Stimulated activated CD8-positive, alpha-beta memory T cell treated with anti-CD3 and anti-CD28 coated beads, Interleukin-7, amount 100 ng/mL, for 48 hours (primary cell): ENCODE measurements at places on chromosomes 6 and 20.

DNA sequence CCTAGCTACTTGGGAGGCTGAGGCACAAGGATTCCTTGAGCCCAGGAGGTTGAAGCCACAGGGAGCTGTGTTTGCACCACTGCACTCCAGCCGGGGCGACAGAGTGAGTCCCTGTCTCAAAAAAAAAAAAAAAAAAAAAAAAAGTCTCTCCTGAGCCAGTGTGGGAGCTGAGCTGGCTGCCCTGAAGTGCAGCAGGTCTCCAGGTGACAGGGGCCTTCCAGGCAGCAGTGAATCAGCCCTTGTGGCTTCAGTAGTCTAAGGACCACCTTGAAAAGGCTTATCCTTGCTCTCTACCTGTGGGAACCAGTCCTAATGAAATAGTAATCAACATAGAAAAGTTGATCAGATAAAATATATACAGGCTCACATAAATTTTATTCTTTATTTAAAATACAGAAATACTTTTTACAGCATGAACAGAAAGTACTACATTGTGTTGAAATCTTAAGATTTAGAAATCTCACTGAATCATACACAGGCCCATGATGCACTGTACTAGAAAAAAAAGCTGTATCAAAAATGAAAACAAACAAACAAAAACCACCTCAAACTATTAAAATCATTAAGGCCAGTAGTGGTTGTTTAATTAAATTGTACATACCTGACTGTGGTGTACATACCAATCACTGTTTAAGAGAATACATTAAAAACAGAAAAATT is 128.9 kb downstream of the SCML4 start:
- no peak for DNase-seq

DNA sequence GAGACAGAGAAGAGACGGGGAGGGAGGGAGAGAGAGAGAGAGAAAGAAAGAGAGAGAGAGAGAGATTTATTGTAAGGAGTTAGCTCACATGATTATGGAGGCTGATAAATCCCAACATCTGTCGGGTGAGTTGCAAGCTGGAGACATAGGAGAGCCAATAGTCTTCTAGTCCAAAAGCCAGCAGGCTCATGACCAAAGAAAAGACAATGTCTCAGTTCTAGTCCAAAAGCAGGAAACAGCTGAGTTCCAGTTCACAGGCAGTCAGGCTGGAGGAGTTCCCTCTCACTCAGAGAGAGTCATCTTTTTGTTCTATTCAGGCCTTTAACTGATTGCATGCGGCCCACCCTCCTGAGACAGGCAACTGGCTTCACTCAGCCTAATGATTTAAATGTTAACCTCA is 416.6 kb downstream of the PREX1 start:
- DNase-seq = no peak

DNA sequence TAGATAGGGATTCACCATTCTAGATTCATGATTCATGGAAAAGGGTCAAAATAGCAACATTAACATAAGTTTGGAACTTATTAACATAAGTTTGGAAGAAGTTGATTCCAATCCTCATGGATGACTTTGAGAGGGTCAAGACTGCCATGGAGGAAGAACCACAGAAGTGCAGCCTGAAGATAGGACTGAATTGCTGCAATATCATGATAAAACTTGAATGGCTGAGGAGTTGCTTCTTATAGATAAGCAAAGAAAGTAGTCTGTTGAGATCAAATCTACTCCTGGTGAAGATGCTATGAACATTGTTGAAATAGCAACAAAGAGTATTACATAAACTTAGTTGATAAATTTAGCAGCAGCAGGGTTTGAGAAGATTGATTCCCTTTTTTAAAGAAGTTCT is 62.2 kb downstream of the GMDS start:
- DNase-seq = no peak

DNA sequence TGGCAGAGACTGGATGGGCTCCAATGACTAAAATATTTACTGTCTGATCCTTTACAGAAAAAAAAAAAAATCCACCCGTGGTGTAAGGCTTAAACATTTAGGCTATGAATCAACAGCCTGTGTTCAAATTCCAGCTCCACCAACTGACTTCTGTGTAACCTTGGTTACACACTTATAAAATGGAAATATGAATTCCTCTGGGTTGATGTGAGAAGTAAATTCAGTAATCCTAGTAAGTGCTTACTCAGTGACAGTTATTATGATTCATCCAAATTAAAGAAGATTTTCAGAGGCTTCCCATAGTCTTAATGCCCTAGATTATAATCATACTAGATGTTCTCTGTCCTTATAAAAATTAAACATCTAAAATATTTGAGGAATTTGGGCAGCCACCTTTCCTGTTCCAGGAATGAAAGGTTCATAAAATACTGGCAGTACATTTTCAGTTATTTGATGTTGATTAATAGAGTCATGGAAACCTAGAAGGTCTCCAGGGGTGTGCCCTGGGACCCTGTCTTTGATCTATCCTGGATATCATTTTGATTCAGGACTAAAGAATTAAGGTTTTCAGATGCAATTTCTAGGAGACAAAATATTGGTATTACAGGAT is 180.3 kb upstream of the ZNF217 start:
- no peak for DNase-seq

DNA sequence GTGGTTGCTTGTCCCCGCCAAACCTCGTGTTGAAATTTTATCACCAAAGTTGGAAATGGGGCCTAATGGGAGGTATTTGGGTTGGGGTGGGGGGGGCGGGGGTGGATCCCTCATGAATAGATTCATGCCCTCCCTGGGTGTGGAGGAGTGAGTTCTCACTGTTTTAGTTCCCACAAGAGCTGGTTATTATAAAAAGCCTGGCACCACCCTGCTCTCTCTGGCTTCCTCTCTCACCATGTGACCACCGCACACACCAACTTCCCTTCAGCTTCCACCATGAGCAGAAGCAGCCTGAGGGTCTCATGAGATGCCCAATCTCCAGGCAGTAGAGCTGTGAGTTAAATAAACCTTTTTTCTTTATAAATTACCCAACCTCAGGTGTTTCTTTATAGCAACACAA is 111.3 kb downstream of the PRDM1 start:
- no peak for DNase-seq

DNA sequence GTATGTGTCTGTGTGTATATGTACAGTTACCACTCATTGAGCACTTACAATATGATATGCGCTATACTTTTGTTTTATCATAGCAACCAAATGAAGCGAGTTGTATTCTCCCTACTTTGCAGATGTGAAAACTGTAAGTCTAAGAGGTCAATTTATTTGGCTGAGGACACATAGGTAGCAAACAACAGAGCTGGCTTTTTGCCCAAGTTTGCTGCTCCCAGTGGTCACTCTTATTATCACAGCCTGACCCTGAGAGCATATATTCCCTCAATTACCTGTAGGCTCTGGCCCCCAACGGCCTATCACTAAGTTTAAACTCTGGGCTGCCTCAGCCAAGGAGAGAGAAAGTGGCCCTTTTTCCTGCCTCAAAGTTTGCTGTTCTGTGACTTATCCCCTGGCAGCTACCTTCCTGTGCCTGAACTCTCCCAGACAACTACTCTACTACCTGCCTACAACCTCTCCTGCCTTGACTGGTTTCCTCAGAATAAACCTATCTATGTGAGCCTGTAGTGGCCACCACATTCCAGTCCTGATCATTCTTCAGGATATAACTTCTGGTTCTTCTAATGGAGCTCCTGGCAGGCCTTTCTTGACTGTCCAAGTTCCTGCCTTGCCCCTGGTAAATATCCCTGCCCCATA is 221.8 kb downstream of the FRK start:
- DNase-seq = no peak

GRCh38 chr20:25574411-25574810 is 10.9 kb downstream of the NINL start:
- no peak for DNase-seq

GRCh38 chr6:164924674-164925073 is 384.7 kb downstream of the C6orf118 start:
- DNase-seq = no peak

- no peak for DNase-seq
Measured at GRCh38 chr6:144170044-144170443, 19.7 kb downstream of the STX11 start.

GRCh38 chr20:38152175-38152620 is 12.9 kb downstream of the TGM2 start:
- peak; percentile 5 for DNase-seq

- DNase-seq = no peak
Measured at GRCh38 chr6:50007819-50008218, 14.0 kb downstream of the DEFB110 start.

- DNase-seq = no peak
Measured at GRCh38 chr20:914727-915498, 1.2 kb downstream of the ANGPT4 start.

- no peak for DNase-seq
Measured at GRCh38 chr20:2080532-2081224, 20.9 kb upstream of the STK35 start.

- no peak for DNase-seq
Measured at GRCh38 chr20:23645575-23645974, 7.8 kb upstream of the CST3 start.

- no peak for DNase-seq
Measured at GRCh38 chr20:44549123-44549522, 27.3 kb upstream of the SERINC3 start.

DNA sequence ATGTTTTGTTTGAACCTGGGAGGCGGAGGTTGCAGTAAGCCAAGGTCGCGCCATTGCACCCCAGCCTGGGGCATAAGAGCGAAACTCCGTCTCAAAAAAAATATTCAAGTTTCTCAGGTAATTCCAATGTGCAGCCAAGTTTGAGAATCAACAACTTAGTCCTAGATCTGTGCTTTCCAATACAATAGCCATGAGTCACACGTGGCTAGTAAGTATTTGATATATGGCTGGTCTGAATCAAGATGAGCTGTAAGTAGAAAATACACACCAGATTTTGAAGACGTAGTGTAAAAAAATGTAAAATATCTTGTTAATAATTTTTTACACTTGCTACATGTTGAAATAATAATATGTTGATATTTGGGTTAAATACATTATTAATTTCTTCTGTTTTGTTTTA is 35.0 kb upstream of the BTBD3 start:
- no peak for DNase-seq

- DNase-seq = no peak
Measured at GRCh38 chr6:7451326-7451725, 61.7 kb downstream of the RIOK1 start.

GRCh38 chr6:150112233-150112632 is 30.6 kb upstream of the PPP1R14C start:
- DNase-seq = no peak

DNA sequence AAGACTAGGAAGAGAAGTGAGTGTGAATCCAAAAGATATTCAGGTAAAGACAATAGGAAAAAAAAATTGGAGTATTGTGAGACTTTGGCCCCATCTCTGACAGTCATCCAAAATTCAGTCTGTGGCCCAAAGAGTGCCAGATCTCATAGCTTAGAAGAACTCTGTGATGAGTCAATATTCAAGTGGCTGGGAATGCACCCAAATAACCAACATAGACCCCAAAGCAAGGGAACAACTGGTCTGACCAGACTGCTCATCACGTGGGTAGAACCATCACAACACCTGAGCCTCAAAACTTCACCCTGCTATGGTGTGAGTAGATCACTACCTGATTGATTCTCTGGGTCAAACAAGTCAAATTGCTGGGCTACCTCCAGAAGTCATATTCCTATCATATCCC is 51.1 kb upstream of the TRDN start:
- DNase-seq = no peak

GRCh38 chr6:41519745-41520699 is 26.2 kb upstream of the FOXP4 start:
- no peak for DNase-seq

DNA sequence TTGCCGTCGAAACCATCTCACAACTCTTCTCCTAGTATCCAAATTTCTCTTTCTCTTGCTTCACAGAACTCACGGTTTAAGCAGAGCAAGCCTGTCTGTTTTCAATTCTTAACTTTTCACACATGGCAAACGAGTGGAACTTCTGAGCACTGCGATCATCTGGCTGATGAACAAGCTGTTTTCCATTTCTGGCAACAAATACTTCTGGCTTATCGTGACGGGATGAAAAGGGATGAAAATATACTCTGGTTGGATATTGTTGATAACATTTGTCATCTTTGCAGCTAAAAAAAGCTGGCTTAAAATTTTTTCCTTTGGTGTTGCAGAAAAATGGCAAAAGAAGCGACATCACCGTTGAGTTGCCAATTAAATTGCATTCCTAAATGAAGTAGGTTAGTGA is 515.2 kb upstream of the JARID2 start:
- no peak for DNase-seq

DNA sequence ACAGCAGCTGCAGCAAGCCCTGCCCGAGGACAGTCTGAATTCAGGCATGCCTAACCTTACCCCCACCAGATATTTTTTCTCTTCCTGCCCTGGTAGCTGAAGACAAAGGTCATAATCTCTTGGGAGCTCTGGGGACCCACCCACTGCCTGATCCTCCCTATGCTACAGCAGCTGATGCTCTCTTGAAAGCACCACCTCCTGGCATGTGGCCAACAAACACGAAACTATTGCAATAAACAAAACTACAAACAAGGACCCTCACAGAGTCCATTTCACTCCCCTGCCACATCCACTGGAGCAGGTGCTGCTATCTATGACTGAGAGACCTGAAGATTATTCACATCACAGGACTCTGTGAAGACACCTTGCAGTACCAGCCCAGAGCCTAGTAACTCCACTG is 238.5 kb upstream of the HS3ST5 start:
- no peak for DNase-seq

DNA sequence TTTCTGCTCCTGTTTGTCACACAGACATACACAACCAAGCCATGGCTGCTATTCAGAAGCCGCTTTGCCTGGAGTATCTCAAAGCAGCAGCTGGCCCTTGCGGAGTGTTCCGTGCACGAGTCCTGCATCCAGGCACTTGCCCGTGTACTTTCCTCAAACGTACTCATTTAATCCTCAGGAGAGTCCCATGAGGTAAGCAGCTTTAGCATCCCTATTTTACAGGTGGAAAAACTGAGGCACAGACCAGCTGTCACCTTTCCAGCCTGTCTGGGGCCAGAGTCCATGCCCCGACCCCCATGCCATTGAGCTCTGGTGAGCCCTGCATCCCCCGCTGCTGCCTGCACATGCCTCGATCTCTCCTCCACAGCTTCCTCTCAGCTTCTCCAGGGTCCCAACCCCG is 130.0 kb downstream of the ERMARD start:
- no peak for DNase-seq
